CD8-positive, alpha-beta T cell (primary cell): ENCODE measurements at places on chromosomes 7 and 10.

GRCh38 chr7:158771213-158771834, 58.0 kb downstream of the ESYT2 start:
- DNase-seq: no peak

DNA sequence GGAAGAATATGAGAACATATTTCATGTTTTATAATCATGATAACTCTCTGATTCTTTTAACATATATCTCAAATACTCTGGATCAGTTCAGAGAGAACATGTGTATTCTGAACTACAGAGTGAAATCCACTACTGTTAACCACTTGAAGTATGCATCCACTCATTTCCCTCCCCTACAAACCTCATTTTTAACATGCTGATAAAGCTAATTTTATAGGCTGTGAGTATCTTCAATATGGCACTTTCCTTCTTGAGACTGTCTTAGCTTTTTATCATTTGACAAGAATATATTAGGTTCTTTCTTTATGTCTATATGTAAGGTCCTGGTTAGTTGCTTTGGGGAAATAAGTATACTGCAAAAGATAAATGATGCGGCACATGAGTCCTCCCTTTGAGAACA, 154.8 kb downstream of the MLLT10 start:
- no peak for DNase-seq

DNA sequence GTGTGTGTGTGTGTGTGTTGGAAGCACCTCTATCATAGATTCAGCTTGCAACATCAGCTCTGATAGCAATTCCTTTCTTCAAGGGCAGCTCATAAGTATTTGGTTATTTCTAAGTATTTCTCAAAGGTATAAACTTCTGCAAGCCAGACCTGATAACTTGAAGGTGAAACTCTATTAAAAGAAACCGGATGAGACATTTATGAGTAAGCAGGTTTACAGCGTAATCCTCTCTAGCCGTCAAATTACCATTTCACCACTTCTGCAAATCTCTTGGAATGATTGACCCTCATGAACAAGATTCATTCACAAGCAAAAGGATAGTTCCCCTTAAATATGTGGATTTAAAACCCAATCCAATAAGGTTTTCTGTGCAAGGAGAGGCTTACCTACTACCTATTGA, 23.1 kb downstream of the PDE1C start:
- no peak for DNase-seq

GRCh38 chr10:60023155-60023877, 117.0 kb upstream of the CCDC6 start:
- DNase-seq: no peak

DNA sequence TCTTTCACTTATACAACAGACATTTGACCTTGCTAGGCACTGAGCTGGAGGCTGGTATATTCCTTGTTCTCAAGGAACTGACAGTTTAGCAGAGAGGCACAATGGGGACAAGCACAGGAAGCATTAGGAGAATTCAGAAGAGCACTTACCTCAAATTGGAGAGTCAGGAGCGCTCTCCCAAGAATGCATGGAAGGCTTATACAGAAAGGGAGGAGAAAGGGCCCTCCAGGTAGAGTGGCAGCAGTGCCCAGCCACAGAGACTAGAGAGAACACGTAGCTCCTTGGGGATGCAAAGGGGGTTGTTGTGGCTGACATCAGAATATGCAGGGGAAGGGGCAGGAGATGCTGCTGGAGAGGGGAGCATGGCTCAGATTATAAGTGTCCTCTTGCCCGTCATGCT, 78.2 kb upstream of the MKLN1 start:
- DNase-seq: no peak

- no peak for DNase-seq
These were observed 21.0 kb upstream of the C10orf71 start for GRCh38 chr10:49277973-49278372.

GRCh38 chr7:130358471-130358870, 13.9 kb downstream of the CPA5 start:
- no peak for DNase-seq
